ENCODE measurements at places on chromosomes 3 and 15.

GRCh38 chr3:114480442-114480841 lies 186.6 kb downstream of the TIGIT start:
- no peak for DNase-seq

GRCh38 chr3:50327129-50327528 lies 894 bp downstream of the TUSC2 start:
- no peak for DNase-seq

DNA sequence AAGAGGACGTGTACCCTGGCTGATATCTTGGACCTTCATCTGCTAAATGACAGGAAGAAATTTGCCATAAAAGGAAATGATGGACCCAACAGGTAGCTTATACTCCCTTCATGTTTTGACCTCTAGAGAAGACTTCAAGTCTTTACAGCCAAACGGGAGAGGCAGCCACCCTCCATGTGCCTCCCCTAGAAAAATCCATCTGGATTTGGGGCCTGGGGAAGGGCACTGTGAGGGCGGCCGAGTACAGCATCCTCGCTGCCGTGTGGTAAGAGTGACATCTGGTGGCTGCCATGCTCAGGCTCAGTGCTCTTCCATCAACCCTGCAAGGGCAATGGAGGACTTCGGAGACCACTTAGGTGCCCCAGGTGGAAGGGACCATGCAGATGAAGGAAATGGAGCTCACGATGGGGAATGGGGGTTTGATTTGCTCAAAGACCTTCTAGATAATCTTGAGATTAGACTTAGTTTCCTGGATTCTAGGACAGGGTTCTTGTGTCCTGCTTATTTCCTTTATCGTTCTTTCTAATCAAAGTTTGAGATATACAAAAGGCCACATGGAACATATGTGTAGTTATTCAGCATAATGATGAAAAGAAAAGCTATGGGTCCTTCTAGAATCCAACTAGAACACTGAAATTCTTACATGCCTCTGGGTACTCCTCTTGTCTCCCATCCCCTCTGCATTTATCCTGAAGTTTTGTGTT lies 44.4 kb downstream of the AQP9 start:
- DNase-seq, result no peak

DNA sequence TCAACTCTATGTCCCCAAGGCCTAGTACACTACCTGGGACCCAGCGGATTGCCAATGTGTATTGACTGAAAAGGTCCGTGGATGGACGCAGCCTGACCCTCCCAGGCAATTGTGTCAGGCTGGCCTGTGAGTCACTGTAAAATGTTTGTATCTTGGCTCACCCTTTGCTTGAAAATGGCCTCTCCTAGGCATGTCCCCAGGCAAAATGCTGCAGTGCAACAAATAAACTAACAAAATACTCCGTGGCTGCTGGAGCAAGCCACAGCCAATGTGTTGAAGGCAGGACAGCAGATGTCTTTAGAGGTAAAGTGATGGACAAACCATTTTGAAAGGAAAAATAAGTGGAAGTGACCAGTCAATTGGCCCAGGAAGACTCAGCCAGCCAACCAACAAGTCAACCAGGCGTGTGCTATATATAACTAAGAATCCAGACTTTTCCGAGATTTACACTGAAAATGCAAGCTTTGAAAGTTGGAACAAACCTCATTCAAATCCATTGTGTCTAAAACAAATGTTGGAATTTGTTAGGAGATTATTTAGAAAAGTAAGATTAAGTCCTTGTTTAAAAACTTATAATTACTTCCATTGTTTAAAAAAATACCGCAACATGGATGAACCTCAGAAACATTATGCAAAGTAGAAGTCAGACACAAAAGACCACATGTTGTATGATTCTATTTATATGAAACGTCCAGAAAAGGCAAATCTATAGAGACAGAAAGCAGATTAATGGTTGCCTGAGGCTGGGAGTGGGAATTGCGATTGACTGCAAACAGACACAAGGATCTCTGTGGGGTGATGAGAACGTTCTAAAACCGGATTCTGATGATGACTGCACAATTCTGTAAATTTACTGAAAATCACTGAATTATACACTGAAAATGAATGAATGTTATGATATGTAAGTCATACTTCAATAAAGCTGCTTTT lies 191.2 kb downstream of the TLE3 start:
- DNase-seq, result no peak

GRCh38 chr15:40088929-40089755 lies 19.5 kb downstream of the BMF start:
- no peak for DNase-seq

DNA sequence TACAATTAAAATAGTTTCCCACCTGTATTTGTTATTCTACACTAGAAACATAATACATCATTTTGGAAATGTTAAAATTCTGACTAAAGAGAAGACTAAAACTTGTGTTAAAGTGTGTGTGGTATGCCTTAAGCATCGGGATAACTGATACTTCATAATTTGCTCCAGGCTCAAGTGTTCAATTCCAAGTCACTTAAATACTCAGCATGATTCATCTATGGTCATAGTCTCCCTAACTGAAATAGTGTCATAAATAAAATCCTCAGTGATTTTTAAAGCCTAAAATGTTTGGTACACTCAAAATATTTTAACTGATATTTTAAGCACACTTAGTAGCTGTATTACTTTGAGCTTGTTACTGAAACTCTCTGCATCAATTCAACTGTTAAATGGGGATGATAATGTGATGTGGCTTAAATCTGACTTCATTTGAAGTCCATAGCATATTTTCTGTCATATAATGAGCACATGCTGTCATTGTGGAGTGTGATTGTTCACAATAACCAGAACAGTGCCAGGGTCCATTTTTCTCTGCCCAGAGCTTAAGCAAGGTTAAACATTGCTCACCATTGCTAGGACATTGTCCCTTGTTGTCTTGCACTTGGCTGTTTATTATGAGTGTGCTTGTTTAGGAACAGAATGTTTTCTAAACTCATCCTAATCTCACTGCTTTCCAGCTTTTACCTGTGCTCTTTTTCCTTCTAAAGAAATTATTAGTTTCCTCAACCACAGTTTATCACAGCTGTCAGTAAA lies 122.2 kb downstream of the KLHL25 start:
- DNase-seq, result no peak

DNA sequence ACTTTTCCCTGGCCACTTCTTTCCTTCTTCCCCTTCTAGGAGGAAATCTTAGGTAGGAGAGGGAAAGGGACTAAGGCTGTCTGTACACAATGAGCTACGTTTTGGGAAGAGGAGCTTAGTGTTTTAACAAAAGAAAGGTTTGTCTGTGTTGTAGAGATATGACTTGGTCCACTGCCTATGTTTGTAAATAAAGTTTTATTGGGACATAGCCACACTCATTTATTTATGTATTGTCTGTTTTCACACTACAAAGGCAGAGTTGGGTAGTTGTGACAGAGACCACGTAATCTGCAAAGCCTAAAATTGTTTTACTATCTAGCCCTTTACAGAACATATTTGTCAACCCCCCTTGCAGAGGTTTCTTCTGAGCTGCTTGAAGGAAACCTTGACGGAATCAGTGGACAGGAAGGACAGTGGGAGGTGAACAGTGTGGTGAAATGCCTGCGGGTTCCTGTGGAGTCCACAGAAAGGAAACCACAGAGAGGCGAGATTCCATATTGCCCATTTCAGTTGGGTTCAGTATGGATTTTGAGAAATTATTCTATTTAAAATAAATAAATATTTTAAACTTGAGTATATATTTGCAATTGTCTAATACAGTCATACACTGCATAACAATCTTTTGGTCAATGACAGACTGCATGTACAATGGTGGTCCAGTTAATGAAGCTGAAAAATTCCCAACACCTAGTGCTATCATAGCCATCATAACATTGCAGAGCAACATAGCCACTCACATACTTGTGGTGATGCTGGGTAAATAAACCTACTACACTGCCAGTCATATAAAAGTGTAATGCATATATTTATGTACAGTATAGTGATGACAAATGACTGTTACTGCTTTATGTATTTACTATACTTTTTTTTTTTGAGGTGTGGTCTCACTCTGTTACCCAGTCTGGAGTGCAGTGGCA lies 157.9 kb upstream of the NUDT16 start:
- no peak for DNase-seq

Data from stimulated activated CD8-positive, alpha-beta memory T cell treated with anti-CD3 and anti-CD28 coated beads, Interleukin-2, amount 100 ng/mL, for 1 hour (primary cell).